ENCODE measurements at places on chromosomes 5 and 9. TPM values are rescaled to one million over a fixed set of nuclear protein-coding genes. Genes with fewer than 3 reads are reported as not detected.

The SLC4A9 gene
- total RNA-seq, result not detected

- no peak overlapping the region for H3K4me3 ChIP-seq
- no peak overlapping the region for H3K27ac ChIP-seq
- no peak for DNase-seq
- peaks cover 9% of the 10 kb centered on the region for H3K4me1 ChIP-seq
- H3K36me3 ChIP-seq, result no peaks in the 10 kb centered on the region
These were observed 26.6 kb downstream of the LHX6 start for GRCh38 chr9:122202111-122202510.

- H3K4me1 ChIP-seq, result peaks cover 12% of the 10 kb centered on the region
- no peaks in the 10 kb centered on the region for H3K36me3 ChIP-seq
- H3K27me3 ChIP-seq, result no peaks in the 10 kb centered on the region
- no peak overlapping the region for H3K27ac ChIP-seq
- H3K4me3 ChIP-seq, result no peak overlapping the region
These were observed 47.9 kb upstream of the HSPA9 start for GRCh38 chr5:138623053-138623452.

The KIAA0825 gene
- 3.1 TPM for total RNA-seq
